ENCODE measurements at places on chromosomes 12 and 14. TPM values are rescaled to one million over a fixed set of nuclear protein-coding genes. Genes with fewer than 3 reads are reported as not detected.

DNA sequence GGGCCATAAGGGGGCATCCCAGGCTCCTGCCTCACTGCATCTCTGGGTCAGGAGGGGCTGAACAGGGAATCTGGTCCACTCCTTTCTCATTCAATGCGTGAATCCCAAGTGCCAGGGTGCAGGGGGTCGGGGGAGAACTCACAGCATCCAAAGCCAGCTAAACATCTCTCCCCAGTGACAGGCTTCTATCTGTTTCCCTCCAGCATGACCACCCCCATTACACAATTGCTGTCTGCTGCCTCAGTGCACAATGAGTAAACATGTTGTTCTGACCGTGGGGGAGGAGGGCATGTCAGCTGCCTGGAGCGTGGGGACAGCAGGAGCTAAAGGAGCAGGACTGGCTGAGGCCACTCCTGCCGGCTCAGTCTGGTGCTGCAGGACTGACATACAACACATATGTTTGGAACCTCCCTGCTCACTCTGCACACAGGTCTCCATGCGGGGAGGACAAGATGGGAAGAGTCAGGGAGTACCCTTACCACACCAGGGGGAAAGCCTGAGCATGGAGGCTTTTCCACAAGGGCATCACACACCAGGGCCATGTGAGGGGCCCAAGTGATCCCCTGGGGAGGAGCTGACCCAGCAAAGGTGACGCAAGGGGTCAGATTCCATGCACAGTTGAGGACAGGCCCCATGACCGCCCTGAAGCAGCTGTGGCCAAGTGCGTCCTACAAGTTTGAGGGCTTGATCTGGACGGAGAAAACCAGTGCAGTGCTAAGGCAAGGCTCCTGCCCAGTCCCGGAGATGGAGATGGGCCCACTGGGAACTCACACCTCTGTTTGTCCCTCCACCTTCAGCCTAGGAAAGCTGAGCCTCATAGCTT lies 1.4 kb downstream of the TNS2 start:
- H3K36me3 ChIP-seq: no peaks in the 10 kb centered on the region
- H3K4me1 ChIP-seq: peaks cover 23% of the 10 kb centered on the region
- H3K27ac ChIP-seq: peak overlapping the region; percentile 99

The KRT75 gene
- total RNA-seq: not detected

The TSPAN19 gene
- under 0.01 TPM for total RNA-seq

The NR2C1 gene
- 76.5 TPM for total RNA-seq

- no peaks in the 10 kb centered on the region for H3K27me3 ChIP-seq
- H3K36me3 ChIP-seq: no peaks in the 10 kb centered on the region
- H3K27ac ChIP-seq: peak within 1 kb of the TSS; percentile 93
- peak; percentile 79 for DNase-seq
- H3K4me3 ChIP-seq: peak within 1 kb of the TSS; percentile 74
These were observed at the start of the genes C12orf57 and RNU7-1 for GRCh38 chr12:6943722-6944380. TSS of gene C12orf57 (plus strand) at chr12:6944022. CDS start at chr12:6944122, 100 bp downstream. TSS of gene RNU7-1 (plus strand) at chr12:6943816.

DNA sequence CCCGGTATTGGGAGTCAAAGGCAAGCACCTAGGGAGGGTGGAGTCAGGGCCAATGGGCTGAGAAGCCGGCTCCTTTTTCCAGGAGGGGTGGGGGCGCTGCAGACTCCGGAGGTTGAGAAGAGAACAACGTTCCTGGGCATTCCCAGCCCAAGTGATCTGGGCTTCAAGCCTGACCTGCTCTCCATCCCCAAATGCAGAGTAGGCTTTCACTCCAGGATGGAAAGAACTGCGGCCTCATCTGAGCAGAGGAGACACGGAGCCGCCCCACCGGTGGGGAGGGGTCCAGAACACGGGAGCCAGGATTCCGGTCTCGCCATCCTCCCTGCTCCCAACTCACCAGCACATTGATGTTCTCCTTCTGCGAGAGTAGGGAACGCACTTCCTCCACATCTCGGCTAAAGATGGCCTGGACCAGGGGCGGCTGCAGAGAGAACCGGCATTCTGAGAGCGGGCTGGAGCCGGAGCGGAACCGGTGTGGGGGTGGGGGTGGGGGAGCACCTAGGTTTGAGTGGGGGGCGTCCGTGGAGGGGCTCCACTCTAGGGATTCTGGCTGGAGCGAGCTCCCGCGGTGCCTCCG lies 605 bp downstream of the ANKRD52 start:
- H3K36me3 ChIP-seq: no peaks in the 10 kb centered on the region
- DNase-seq: no peak
- peaks cover 11% of the 10 kb centered on the region for H3K4me1 ChIP-seq
- H3K27me3 ChIP-seq: no peaks in the 10 kb centered on the region
- peak overlapping the region; percentile 95 for H3K27ac ChIP-seq
- H3K4me3 ChIP-seq: peak overlapping the region; percentile 78

Data from uterus (tissue), 4 donors.